ENCODE measurements at places on chromosomes 7 and 10.

DNA sequence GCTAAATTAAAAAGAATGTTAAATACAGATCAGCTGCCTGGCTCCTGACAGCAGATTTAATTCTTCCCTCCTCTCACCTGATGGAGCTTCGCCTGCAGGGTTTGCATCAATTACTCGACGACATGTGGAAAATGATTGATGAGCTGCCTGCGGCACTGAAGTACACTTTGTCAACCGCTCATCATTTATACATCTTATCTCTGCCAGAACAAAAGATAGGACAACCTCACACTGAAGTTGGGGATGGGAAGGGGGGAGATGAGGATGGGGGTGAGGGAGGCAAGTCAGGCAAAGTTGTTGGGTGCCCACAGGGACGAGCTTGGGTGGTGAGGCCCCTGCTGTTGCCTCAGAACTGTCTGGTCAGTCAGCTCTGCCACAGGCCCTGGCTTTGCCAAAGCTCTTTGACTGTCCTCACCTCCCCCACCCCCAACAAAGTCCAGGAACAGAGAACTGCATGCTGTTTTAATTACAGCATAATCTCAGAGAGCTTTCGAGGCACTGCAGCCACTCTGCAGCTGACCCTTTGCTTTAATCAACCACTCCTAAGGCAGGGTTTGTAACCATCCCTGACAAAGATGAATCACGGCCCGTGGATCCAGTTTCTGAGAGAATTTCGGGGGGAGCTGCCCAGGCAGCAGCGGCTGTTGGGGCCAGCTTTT, 702.3 kb downstream of the LRMDA start:
- no peak for DNase-seq

DNA sequence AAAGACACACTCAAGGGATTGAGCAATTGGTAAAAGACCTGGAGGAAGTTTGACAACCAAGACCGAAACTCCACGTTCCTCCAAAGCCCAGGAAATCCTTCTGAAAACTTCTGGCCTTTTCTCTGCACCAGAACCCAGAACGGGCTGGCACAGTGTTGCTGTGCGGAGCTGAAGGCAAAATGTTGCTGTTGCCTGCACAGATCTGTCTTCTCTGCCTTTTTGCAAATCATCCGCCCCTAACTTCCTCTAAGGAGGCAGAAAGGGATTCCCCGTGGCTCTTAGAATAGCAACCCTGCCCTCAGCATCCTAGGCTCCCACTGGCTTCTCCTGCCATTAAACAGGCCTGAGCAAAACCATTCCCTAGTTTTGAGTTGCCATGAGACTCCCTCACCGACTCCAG, 44.9 kb downstream of the FIGNL1 start:
- no peak for DNase-seq

DNA sequence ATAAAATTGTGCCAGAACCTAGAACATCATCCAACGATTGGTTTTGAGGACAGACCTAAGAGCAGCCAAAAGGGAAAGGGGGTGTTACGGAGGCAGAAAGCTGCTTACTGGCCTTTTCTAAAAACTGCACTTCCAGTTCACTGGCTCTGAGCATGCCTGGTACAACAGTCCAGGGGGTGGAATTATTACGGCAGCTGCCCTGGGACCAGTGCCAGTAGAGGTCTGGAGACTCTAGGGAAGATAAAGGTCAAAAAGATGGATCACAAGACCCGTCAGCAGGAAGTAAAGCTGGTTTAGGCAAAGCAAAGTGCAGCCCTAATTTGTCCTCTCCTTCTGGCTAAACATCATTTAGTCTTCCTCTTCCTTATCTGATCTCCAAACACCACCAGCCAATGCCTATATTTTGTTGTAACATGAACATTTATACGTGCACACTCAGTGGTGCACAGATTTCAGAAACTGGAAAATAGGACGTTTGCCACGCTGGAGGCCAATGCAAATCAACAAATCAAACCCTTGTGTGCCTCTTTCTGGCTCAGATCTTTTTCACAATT, 216.4 kb upstream of the DPP6 start:
- DNase-seq = no peak

GRCh38 chr7:23594879-23595604, 2.1 kb upstream of the CCDC126 start:
- peak; percentile 24 for DNase-seq

- DNase-seq = no peak
Observed at GRCh38 chr7:1059200-1060091, 15.1 kb downstream of the GPR146 start.

DNA sequence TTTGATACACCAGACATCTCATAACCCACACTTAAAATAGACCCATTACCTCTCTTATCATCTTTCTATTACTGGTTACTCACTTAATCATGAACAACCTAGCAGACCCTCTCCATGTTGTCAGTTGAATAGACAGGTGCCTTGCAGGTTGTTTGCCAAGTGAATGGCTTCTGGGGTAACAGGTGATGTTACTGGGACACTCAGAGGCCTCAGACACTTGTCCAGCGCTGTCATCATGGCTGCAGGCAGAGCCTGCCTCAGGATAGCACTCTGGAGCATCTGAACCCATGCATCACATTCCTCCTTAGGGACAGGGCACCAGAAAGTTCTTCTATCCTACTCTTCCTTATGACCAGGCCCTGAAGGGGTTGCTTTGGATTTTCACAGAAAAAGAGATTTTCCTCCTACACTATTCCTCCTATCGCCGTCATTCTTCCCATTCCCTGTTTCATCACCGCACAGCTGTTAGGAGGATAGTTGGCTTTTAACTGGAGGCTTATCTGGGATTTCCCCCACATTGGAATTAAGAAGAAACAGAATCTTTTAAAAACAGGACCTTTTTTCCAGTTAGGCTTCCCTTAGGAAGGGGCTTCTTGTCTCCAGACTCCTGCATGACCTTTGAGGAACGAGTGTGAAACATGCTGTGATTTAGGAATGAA, 182.1 kb downstream of the VTI1A start:
- DNase-seq = no peak

- no peak for DNase-seq
Observed at GRCh38 chr10:117427356-117427755, 52.1 kb upstream of the PDZD8 start.

- DNase-seq = no peak
Observed at GRCh38 chr10:132544744-132545658, 7.4 kb downstream of the INPP5A start.

- no peak for DNase-seq
Observed at GRCh38 chr10:6956562-6956961, 376.5 kb upstream of the PRKCQ start.

GRCh38 chr7:2939193-2939885, 95.2 kb upstream of the GNA12 start:
- no peak for DNase-seq

DNA sequence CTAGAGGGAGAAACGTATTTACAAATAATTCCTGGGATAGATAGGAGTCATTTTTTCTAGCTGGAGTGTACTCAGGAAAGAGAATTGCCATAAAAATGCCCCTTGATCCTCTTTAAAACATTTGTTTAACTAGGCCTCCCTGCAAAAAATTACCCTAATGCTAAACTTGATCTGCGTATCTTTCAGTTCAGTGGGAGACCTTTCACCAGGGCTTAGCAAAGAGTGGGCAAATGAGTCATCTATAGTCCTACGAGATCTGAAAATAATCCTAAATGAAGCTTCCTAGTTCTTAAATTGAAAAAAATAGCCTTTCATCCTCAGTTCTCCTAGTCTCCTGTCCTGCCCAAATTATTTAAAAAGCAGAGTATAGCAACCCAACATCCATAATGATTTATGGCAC, 198.6 kb upstream of the FRMD4A start:
- DNase-seq = no peak

- DNase-seq = no peak
Observed at GRCh38 chr10:111890046-111890445, 293.5 kb downstream of the GPAM start.

DNA sequence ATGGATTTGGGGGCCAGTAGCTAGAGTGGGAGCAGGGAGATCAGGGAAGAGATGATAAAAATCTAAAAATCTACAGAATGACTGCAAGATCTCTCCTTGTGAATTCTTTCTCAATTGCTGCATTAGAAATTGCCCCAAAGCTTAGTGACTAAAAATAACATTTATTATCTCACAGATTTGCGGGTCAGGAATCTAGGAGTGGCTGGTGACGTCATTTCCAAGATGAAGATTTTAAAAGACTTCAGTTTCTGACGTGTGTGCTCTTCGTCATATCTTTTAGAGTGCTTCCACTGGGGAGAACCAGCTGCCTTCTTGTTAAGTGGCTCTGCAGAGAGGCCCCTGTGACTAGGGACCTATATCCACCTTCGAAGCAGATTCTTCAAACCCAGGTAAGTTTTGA, 112.6 kb downstream of the DGKI start:
- DNase-seq = no peak

DNA sequence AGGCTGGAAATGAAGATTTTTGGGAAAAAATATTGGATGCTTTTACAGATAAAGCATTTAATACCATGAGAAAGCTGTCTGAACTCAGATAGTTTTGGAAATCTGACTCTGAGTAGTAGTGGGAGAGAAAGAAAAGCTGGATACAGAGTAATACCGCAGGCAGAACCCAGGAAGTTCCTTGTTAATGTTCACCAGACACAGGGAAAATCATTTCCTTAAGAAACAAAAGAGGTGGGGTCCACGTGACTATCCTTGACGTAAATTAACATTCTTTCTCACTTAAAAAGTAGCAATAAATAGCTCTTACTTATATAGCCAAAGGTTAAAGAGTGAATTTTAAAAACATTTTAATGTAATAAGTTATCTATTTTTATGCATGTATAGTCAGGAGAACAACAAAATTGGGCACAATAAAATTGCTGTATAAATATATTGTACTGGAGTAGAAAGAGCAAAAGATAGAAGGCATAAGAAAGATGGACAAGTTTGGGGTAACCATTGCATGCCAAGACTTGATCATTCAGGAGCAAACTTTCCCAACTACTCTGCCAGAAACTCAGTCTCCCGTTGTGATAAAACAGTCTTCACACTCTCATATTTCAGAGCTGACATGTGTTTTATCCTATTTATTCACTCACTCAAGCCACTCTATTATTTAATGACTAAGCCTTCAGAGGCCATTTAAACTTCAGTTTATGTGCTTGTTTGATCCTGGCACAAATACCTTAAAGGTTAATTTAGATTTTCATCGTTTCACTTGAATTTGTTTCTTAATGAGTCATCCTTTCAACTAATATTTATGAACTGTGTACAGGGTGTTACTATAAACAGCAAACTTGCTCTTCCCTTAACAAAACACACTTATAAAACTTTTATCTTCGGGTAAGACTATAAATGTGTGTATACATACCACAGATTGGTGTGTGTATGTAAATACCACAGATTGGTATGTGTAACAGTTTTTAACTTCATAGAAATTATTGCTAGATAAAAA, 143.1 kb downstream of the GNAI1 start:
- no peak for DNase-seq

- DNase-seq = no peak
Observed at GRCh38 chr10:7258948-7259523, 151.8 kb downstream of the SFMBT2 start.

GRCh38 chr10:92366412-92367021, 75.5 kb downstream of the MARCHF5 start:
- no peak for DNase-seq

DNA sequence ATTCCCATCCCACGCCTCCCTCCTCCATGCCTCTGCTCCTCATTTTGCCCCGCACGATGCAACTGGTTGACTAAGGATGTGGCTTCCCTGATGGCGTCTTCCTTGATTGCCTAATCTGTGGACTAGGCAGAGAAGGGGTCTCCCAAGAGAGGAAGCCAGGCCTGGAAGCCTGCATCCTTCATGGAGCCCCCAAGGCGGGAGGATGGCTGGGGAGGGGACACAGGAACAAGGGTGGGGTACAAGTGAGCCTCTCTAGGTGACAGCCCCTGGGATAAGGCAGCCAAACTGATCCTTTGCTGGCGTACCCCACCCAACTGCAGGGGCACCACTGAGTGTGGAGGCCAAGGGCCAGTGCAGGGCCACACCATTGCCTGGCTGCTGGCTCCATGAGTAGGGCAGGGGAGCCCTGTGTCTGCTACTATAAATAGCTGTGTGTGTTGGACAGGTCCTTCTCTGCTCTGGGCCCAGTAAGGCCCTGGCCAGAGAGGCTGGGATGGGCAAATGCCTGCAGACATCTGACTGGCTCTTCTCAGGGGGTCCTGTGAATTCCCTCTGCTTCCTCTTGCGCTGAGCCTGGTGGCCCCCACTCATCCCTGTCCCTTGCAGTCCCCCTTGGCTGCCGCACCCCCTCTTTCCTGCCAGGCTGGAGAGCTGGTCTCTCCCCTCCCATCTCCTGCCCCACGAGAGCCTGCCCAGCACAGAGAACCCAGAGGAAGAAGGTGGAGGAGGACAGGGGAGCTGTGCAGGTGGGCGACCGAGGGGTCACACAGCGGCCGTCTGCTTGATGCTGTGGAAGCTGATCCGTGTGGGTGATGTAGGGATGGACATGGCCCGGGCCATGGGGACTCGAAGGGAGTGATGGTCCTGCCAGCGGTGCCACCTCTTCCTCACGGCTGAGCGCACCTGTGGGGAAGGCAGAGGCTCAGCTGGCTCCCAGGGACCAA, 29.3 kb downstream of the CRHR2 start:
- no peak for DNase-seq

GRCh38 chr7:151716323-151716722, 160.6 kb downstream of the PRKAG2 start:
- no peak for DNase-seq

DNA sequence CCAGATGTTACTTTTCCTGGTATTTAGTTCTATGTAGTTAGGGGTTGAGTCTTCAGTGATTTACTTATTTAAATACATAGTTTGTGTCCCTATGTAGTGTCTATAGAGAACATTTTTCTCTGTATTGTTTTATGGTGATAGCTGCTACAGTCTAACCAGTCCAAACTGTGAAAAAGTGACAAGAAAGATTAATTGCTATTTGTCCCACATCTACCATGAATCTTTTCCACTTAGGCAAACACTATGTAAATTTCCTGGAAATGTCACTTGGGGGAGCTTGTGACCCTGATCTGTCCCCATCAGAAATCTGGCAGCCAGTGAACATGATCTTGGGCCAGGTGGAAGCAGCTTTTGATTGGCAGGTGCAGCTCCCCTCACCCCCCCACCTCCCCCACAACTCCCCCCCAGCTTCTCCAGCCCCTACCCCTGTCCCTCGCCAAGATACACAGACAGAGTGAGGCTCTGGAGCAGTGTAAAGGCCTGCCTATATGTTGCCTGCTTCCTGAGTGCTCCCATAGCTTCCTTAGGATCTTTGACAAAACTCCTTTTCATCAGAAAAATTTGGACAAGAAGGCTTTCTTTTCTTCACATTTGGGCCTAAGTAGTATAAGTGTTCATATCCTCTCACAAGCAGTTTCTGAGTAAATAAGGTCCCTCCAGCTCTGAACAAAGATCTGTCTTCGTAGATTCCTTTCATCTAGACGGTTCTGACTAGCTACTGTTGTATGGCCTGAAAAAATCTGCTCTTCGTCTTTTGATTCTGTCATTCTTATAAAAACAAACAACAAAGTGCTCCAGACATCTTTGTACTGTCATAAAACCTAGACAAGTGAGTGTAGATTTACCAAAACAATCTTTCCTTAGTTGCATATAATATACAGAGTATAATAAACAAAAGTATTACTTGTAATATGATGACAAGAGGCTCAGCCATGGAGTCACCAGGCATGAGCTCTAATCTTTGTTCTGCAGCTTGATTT, 31.5 kb upstream of the SLC13A1 start:
- DNase-seq = no peak

GRCh38 chr7:111229916-111230315, 139.0 kb downstream of the LRRN3 start:
- DNase-seq = no peak
